H4 (cell line): ENCODE measurements at places on chromosomes 6 and 20.

DNA sequence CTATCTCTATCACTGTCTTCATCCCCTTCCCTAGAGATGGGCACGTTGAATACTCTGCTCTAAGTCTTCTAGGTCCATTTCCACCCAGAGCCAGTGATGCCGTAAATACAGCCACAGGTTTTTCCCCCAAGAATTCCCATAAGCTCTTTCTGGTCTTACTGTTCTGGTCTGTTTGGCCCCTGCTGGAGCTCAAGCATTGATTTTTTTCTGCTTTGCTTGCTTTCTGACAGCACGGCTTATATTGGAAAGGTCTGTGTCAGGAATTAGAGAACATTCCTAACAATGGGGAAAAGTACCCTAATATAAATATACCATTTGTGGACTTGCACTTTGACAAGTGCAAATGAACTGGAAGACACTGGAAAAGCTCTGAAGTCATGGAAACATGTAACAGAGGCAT lies 302.6 kb downstream of the TSHZ2 start:
- no peak for DNase-seq

DNA sequence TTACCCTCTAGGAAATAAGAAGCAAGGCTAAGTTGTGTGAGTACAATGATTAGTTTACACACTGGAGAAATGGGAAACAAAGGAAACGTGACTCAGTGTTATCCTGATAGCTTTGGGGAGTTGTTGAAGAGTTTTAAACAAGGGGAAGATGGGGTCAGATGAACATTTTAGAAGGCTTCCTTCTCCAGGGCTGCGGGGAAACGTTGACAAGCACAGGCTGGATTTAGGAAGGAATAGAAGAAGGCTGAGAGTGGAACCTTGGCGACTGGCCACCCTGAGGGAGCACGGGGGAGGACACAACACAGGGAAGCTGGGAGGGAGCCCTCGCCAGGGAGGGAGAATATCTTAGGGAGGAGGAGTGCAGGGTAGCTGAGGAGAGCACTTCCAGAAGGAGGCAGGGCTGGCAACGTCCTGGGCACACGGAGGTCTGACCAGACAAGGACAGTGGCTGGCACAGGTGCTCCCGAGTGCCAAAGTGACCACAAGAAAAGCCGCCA lies 134.7 kb downstream of the AIG1 start:
- no peak for DNase-seq

GRCh38 chr6:72699159-72699558 lies 77.3 kb downstream of the KCNQ5 start:
- DNase-seq = no peak

GRCh38 chr20:20261159-20261558 lies 106.7 kb upstream of the INSM1 start:
- DNase-seq = no peak

DNA sequence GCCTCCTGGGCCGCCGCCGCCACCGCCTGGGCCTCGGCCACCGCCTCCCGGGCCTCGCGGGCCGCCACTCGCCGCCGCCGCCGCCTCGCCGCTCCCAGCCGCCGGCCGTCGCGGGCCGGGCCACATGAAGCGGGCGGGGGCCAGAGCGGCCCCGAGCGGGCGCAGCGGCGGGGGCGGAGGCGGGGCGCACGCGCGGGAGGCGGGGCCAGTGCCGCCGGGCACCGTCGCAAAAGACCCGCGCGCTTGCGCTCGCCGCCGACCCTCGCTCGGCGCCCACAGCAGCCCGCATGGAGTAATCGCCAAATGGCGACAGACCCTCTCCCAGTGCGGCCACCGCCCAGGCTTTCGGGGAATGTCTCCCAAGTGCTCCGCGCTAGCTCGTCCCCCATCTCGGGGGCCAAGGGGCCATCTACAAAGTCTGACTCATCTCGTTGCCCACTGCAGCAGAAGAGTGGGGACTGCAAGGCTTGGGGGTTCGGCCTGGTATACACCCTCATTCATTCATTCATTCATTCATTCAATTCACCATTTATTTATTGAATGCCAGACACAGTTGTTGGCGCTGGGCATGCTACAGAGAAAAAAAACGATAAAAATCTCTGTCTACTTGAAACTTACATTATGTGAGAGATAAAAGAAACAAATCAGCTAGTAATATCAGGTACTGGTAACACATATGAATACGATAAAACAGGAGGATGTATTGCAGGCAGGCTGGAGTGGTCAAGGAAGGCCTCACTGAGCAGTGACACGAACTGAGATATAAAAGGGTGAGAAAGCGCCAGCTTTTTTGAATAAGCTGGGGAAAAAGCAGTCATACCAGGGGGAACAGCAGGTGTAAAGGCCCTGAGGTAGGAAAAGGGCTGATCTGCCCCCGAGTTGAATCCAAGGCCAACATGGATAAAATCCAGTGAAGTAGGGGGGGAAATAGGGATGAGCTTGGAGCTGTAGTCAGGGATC lies at the start of gene B4GALT5:
Gene B4GALT5 (minus strand): TSS at position 126 of the 960 bp plus-strand sequence. CDS start 188 bp downstream, outside the sequence.
- DNase-seq = no peak

DNA sequence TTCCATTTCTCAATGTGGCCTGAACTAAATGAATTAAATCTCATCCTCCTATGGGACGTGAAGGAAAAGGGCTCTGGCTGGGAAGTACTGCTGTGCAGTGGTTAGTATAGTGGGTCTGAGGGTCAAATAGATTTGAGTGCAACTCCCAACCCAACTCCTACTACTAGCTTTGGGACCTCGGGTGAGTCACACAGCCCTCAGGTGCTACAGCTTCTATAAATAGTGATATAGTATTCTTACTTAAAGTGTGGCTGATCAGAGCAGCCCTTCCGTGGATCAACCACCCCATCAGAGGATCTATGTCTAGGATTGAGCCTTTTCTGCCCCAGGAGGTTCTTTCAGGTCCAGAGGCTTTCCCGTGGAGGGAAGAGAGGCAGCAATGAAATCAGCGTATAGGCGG lies 904 bp upstream of the UST start:
- no peak for DNase-seq

DNA sequence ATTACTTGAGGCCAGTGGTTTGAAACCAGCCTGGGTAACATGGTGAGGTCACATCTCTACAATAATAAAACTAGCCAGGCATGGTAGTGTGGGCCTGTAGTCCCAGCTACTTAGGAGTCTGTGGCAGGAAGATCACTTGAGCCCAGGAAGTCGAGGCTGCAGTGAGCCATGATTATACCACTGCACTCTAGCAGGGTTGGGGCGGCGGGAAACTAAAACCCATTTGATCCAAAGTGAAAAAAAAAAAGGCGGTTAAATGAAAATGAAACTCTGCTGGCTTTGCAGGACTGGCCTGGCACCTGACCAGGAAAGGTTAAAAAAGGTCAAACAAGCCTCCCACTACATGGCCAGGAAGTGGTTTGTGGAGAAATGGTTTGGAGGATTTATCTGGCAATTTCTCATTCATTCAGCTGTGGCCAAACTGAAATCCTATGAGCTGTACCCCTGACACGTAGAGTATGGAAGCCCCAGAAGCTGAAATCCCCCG lies 36.6 kb downstream of the MTRES1 start:
- DNase-seq = peak; percentile 80

DNA sequence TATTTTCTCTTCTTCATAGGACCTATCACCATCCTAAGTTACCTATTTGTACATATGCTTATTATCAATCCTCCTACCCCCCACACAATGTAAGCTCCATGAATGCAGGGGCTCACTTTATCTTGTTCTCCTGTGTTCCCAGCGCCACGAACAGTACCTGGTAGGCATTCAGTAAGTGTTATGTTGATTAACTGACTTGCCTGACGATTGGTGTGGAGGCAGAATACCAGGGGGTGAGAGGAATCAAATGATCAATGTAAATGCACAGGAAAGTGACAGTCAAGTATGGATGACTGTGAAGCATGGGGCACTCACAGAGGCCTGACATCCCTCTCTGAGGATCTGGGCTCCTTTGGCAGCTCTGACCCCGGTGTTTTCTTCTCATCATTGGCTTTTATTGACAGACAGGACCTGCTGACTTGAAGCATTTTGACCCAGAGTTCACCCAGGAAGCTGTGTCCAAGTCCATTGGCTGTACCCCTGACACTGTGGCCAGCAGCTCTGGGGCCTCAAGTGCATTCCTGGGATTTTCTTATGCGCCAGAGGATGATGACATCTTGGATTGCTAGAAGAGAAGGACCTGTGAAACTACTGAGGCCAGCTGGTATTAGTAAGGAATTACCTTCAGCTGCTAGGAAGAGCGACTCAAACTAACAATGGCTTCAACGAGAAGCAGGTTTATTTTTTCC lies 6.1 kb upstream of the IFT52 start:
- peak; percentile 22 for DNase-seq
